NCI-H446 (cell line): ENCODE measurements at places on chromosomes 7 and 10.

DNA sequence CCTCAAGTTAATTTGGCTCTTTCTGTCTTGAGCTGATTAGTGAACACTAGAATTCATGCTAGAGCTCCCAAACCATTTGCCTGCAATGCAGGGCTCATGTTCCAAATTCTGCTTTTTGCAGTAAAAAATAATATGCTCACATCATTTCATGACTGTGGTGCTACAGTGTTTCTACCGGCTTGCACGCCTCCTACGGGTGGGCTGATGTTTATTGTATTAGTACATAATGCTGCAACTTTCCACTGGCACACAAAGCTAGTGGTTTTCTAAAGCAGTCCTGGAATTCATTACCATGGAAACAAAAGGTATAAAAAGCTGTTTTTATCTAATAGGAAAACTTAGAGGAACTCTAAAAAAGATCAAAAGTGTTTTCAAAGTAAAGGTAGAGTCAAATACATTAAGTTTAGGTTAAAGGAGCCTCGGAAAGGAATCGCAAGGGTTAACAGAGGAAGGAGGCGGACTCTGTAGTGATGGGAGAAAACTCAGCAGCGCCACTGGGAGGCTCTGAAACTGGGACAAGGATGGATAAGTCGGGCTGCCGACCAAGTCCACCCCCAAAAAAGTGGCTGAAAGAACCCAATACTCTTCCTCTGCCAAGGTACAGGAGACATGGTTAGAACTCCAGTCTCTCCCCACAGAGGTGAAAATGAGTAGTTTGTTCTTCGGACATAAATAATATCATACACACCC is 25.9 kb downstream of the GRM8 start:
- no peak for DNase-seq

DNA sequence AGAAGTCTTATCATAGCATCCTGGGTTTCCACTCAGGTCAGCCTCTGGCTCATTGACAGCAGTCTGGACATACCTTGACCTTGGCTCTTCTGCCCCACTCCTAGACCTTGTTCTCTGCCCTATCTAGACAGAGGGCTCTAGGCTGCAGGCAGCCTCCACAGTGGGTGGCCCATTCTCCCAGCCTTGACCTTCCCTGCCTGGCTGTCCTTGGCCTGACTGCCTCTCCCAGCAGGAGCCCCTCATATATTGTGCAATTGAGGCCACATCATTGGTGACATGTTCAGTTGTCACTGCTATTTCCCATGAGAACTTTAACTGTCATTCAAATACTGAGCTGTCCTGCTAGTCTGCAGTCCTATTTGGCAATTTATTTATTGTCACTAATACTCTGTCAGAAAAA is 503.4 kb downstream of the PLXNA4 start:
- DNase-seq: no peak

GRCh38 chr10:24951201-24952142 is 934 bp downstream of the PRTFDC1 start:
- peak; percentile 61 for DNase-seq

GRCh38 chr10:88913127-88913526 is 33.1 kb downstream of the STAMBPL1 start:
- DNase-seq: peak; percentile 33

GRCh38 chr10:103241262-103242011 is 4.2 kb upstream of the RPEL1 start:
- peak; percentile 3 for DNase-seq

DNA sequence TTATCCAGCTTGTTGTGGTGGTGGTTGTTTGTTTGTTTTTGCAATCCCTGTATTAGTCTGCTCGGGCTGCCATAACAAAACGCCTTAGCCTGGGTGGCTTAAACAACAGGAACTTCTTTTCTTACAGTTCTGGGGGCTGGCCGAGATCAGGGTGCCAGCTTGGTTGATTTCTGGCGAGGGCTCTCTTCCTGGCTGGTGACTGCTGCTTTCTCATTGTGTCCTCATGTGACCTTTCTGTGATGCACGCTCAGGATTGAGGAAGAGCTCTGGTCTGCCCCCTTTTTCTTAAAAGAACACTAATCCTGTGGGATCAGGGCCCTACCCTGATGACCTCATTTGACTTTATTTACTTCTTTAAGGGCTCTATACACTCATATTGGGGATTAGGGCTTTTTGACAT is 107.1 kb upstream of the NRP1 start:
- DNase-seq: no peak

DNA sequence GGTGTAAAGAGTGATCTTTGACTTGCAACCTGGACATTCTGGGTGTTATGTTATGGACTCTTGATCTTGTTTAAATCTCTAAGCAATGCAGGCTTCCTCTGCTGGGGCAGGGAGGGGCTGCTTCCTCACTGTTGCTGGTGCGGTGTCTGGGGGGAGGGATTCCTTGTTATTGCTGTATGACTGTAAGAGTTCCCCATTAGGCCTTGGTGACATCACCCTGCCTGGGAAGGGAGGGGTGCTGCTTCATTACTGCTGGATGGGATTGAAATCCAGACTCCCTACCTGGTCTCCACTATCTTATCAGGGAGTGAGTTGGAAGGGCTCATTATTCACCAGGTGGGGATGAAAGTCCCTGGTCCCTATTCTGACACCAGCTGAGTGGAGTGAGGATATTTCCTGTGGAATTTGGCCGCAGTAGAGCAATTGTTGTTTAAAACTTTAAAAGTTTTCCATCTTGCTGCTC is 8.8 kb downstream of the OGDH start:
- no peak for DNase-seq

GRCh38 chr7:121874298-121874697 is 1.3 kb downstream of the PTPRZ1 start:
- DNase-seq: no peak

- DNase-seq: no peak
Measured at GRCh38 chr7:113856010-113856409, 62.8 kb downstream of the PPP1R3A start.

DNA sequence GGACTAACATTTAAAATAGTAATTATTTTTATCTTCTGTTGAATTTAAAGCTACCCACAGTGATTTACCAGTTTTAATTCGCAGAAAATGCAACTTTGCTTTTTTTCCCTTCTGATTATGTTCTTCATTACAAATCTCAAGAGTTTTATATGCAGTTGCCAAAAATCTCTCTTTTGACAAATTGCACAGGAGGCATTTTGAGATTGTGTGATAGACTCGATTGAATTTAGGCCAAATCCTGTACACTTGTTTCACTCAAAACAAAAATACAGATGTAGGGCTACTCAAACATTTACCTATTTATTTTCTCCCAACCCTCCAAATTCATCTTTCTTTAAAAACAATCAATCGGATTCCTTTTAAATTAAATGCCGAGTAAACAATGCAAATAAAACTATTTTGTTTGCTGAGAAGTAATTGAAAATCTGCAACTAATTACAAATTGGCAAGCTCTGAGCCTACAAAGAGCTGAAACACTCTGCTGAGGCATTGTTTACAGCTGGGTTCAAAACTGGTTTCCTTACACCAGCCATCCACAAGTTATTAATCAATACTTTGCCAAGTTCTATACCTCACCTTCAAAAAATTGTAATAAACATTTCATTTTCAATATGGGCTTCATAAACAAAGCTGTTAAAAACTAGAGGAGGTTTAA is 214.9 kb upstream of the TCF7L2 start:
- no peak for DNase-seq

DNA sequence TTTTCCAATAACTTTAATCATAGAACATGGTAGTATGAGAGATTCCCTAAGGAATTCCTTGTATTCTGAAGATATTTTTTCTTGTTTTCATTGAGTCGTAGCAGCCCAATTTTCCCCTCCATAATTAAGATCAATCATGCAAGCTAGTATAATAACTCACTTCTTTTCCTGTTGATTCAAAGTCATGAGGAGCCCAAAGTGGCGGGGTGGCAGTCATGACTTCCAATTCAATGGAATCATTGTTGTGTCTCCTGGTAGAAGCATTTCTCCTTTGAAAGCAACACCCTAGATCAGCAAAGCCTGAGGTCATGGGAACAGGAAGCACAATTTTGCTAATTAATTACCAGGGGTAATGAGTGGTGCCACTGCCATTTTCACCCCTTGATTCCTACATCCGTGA is 77.6 kb upstream of the MAGI2 start:
- DNase-seq: no peak

DNA sequence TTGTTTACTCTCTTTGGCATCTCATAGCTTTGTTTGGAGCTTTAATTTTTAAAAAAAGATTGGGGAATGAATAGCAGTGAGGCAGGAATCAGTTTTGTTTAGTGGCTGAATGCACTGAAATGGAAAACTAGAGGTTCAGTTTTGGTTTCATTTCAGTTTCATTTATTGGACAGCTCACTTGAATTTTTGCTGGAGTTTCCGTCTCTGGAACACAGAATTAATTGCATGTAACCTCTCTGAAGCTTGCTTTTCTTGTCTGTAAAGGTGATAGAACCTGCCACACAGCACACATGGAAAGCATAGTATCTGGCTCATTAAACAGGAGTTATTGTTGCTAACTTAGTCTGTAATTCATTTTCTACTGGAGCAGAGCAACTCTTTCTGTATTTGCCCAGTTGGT is 7.1 kb downstream of the GRM8 start:
- no peak for DNase-seq

DNA sequence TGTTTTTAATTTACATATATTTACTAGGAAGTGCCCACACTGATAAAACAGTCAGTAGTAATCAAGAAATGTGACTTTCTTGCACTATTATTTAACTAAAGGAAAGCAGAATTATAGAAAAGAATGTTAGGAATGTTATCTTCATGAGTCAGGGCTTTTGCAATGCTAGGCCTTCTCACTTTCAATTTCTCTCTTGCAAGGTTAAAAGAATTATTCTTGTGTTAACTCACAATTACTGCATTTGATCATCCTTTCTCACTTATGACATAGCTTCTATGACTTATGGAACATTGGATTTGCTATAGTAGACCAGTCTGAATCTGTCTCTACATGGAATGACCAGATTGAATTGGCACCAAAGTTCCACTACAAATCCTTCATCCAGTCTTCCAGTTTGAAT is 192.4 kb downstream of the SDK1 start:
- DNase-seq: no peak

GRCh38 chr10:1208366-1209311 is 152.5 kb downstream of the WDR37 start:
- DNase-seq: no peak

GRCh38 chr7:94567396-94567795 is 57.8 kb downstream of the CASD1 start:
- no peak for DNase-seq

GRCh38 chr10:132596742-132597279 is 59.2 kb downstream of the INPP5A start:
- no peak for DNase-seq

DNA sequence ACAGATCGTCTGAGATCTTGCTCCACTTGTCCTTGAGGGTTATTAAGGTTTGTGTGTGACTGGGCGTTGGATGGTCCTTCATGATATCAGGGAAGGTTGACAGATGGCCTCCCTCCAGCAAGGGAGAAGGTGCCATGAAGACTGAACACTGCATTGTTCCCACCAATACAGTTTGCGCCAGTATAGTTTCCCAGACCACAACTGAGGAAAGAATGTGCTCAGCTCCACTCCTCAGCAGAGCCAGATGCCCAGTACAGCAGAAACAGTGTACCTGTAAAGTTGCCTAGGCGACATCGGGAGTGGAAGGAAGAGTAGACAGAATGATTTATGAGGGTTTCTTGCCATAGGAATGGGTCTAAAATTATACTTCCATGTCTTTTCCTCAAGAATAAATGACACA is 137.5 kb downstream of the ST7 start:
- no peak for DNase-seq

DNA sequence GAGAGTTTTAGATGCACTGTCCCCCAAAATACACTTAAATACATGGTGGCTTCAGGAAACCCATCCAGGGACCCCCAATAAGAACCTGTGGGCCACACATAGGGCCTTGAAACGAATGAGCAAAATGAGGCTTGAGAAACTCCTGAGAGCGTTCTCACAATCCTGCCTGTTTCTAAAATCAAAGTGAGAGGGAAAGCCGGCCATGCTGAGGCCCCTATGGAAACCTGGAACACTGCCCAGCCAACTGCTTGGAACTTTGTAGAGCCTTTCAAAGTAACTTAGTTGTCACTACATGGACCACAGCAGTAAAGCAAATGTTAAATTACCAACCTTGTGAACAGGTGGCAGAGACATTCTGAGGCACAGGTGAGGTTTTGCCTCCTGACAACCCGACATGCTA is 13.4 kb downstream of the SGMS1 start:
- no peak for DNase-seq

DNA sequence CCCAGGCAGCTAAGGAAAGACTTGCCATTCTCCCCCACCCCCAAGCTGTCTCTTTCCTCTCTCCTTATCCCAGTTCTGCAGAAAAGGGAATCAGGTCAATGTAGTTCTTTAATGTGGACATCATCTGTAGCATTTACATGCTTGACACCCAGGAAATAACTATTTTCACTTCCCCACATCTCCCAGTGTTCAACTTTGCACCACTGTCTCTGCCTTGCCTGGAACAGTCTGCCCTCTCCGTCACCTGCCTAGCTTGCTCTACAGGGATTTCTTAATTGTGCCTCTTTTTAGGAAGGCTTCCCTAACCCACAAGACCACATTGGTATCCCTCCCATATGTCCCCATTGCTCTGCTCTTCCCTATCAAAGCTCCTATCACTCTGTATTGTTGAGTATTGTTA is 45.9 kb upstream of the TOMM7 start:
- no peak for DNase-seq

DNA sequence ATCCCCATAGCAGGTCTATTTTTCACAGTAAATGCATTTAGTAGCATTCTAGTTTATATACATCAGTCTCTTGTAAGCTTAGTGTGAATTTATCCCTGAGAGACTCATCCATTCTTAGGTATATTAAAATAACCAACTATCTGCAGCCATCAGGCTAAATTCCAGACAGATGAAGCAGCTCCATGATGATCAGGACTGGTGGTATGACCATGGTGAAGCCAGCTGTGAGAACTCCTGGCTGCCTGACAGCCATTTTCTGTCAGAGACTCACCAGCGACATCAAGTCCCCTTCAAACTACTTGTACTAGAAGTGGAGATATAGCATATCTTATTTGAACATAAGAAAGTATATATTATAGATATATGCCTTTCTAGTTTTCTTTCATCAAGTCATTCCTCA is 70.3 kb upstream of the GSDME start:
- DNase-seq: no peak

- no peak for DNase-seq
Measured at GRCh38 chr10:117686606-117687005, 144.1 kb downstream of the EMX2 start.

GRCh38 chr10:76411729-76412435 is 980.5 kb downstream of the LRMDA start:
- peak; percentile 35 for DNase-seq

DNA sequence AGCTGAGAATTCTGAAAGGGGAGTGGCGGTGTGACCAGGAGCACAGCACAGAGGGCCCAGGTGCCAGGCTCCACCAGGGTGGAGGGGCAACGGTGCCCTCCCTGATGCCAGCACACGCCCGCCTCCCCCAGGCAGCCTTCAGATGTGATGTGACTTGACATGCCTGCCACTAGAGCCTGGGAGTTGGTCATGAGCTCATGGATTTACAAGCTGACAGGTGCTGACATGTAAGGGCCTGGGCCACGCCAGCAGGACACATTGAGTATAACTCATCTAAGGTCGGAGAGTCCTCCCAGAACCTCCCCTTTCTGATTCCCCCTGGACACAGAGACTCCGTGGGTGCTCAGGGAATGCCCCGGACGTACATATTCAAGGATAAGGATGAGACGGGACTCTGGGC is 74.2 kb downstream of the LSM5 start:
- DNase-seq: no peak
